ENCODE measurements at places on chromosomes 13 and 19.

GRCh38 chr13:86830046-86830445 is 841.1 kb upstream of the SLITRK5 start:
- no peak for DNase-seq

- no peak for DNase-seq
Measured at GRCh38 chr13:21405309-21405708, 53.8 kb downstream of the ZDHHC20 start.

DNA sequence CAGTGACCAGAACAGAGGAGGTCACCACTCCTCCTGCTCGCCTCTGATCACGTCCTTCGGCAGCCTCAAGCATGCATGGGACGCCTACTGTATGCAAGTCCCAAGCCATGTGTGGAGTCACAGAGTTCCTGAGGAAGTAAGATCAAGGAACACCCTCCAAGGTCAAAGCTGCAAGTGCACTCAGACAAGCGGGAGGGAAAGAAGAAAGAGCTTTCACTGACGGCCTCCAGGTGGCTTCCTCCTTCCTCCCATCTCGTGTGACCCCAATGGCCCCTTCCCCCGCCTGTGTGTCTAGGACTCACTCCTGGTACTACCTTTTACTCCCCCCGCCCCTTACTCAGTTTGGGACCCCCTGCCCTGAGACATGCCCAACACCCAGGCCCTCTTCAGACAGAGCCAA is 6.1 kb downstream of the HAUS8 start:
- DNase-seq, result no peak

DNA sequence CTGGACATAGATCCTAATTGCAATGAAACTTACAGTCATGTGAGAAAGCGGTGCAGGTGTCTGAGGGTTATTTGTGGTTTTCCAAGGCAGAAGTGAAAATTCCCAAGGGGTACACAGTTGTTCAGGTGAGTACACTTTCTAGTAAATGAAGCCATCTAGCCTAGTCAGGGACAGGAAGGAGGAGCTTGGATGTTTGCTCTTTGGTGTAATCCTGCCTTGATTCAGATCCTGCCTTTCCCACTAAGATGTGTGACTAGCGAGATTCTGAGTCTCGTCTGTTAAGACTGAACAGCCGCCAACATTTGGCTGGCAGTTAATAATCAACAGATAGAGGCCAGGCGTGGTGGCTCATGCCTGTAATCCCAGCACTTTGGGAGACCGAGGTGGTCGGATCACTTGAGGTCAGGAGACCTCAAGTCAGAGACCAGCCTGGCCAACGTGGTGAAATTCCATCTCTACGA is 2.5 kb downstream of the RPS9 start:
- no peak for DNase-seq

DNA sequence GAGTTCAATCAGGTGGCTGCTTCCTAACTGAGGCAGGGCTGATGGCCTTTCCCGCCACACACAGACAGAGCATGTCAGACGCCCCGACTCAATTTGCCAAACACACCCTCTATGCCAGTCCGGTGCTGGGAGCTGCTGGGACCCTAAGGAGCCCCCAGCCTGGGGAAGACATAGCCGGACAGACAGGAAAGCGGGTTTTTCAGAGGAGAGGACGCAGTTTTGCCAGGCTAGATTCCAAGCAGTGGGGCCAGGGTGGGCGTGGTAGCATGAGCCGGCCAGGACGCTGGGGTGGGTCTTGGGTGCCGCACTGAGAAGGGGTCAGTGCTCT is 19.8 kb downstream of the MAST3 start:
- no peak for DNase-seq

DNA sequence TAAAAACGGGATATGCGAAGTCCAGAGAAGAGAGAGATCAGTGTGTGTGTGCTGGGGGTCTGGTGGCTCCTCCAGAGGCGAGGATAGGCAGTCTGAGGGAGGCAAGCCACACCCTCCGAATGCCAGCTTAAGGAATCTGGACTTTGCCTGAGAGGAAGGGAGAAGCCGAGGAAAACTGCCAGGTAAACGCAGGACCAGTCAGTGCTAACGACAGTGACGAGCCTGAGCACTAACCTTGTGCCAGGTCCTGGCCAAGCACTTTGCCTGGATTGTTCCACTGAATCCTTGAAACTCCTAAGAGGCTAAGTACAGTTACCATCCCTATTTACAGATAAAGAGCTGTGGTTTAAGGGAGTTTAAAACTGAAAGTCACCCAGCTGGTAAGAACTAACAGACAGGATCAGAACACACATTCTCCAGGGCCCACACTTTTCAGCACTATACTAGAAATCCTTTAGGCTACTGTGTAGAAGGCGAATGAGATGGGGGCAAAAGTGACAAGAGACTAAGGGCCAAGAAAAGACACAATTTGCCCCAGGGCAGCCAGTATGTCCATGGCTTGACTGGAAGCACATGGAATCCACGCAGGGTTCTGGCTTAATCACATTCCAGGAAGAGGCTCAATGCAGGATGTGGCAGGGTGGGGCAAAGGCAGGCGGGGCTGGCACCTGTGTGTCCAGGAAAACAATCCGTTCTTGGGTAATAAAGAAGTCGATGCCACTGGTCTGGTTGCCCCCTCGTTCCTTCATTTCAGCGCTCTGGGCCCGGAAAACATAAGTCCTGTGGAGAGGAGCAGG is 15.1 kb downstream of the SMG9 start:
- DNase-seq, result no peak

GRCh38 chr13:105426441-105426840 is 1109.0 kb downstream of the EFNB2 start:
- no peak for DNase-seq

- DNase-seq, result peak; percentile 94
Measured at GRCh38 chr13:98484289-98485219, 92.4 kb downstream of the STK24 start.

DNA sequence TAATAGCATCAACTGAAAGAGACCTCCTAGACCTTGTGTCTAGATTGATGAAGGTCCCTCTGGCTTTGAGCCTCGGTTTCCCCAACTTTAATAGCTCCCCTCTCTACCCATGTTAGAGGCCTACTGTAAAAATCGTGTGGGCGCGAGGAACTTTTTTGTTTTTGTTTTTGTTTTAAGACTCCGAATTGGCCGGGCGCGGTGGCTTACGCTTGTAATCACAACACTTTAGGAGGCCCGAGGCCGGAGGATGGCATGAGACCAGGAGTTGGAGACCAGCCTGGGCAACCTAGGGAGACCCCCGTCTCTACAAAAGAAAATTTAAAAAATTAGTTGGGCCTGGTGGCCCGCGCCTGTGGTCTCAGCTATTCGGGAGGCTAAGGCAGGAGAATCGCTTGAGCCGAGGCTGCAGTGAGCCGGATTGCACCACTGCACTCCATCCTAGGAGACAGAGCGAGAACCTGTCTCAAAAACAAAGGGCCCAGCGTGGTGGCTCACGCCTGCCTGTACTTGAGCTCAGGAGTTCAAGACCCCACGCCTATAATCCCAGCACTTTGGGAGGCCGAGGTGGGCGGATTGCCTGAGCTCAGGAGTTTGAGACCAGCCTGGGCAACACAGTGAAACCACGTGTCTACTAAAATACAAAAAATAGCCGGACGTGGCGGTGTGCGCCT is 858 bp upstream of the PPP6R1 start:
- no peak for DNase-seq

DNA sequence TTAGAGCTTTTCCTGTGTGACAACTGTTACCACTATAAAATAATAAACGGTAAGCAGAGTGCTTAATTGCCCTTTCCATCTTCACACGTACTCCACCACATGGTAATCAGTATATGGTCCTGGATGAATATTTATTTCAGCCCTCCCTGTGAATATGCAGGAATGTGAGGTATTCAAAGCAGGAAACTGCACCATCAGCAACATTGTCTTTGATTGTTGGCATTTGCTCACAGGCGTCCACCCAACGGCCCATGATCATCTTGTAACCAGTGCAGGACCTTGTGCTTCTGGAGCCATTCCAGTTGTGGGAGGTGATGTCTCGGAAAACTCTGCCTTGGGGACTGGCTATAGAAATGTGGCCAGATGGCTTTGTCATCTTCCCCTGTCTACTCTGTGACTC is 132.6 kb downstream of the COG6 start:
- no peak for DNase-seq

DNA sequence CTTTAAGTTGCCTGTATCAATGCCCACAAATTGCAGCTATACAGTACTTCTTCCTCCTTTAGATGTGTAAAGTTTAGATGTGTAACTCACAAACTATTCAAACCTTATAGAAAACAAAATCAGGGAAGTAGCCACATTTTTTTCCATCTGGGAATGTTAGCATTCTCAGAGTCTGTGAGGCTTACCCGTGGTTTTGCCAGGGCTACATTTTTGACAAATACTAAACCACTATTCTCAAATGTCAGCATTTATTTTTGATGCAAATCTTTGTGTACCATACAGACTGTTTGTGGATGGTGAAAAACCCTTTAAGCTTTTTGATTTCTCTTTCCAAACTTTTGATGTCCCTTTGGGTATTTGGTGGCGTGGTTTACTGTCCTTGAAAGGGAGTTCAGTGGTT is 216.4 kb downstream of the POSTN start:
- DNase-seq, result peak; percentile 91

DNA sequence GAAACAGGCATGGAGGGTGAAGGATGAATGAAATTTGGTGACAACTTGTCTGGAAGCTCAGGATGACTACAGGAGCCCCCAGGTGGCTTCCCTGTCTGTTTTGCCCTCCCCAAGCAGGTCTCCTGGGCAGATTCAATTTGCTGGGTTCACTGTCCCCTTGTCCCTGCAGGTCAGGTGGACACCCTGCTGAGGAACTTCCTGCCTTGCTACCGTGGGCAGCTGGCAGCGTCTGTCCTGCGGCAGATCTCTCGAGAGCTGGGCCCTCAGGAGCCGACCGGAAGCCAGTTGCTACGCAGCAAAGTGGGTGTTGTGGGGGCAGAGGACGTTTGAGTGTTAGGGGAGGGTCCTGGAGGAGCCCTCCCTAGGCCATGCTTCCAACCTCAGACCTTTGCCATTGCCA is 19.1 kb downstream of the PGLS start:
- no peak for DNase-seq

DNA sequence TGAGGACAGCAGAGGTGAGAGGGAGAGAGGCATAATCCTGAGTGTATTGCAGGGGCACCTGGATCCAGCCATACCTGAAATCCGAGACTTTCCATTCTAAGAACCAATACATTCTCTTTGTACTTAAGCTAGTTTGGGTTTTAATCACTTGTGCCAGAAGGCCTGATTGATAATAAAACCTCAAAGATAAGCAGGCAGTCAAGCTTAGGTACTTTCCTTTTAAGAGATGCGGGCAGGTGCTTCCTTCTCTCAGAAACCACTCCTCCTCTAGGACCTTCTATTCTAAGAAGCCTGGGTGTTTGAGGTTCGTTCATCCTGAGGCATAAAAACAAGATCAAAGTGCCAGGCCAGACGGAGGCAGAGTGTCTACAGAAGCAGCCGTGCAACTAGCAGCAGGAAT is 22.2 kb downstream of the FAM187B start:
- DNase-seq, result no peak

GRCh38 chr19:48308631-48309586 is 16.4 kb upstream of the EMP3 start:
- peak; percentile 49 for DNase-seq

DNA sequence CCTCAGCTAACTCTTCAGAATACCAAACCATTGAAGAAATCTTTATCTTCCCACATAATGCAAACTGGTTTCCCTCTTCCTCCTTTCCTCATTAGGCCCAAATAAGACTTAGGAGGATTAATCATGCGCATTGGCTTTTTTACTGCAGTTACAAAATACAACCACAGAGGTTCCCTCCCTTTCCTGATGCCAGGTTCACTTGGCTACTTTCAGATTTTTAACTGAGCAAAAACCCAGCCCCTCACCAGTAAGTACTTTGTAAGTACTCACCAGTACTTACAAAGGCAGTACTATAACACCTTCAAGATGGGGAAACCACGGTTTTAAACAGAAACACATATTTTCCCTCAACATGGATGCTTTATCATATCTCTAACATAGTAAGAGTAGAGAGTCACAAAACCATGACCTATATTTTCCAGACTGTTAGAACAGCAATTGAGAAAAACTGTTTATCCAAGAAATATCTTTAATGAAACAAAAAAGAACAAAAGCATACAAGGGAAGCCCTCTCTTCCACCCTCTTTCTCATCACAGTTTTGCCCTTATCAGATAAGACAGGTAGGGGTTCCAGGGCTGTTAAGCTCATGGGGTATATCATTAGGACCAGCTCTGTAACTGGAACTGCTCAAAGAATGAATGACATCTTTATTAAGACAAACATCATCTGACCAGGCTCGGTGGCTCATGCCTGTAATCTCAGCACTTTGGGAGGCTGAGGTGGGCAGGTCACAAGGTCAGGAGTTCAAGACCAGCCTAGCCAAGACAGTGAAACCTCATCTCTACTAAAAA is 12.7 kb downstream of the FOXO1 start:
- DNase-seq, result no peak

GRCh38 chr13:77476456-77476855 is 59.0 kb upstream of the SCEL start:
- no peak for DNase-seq

- DNase-seq, result no peak
Measured at GRCh38 chr13:56752636-56753035, 388.1 kb upstream of the PRR20A start.

DNA sequence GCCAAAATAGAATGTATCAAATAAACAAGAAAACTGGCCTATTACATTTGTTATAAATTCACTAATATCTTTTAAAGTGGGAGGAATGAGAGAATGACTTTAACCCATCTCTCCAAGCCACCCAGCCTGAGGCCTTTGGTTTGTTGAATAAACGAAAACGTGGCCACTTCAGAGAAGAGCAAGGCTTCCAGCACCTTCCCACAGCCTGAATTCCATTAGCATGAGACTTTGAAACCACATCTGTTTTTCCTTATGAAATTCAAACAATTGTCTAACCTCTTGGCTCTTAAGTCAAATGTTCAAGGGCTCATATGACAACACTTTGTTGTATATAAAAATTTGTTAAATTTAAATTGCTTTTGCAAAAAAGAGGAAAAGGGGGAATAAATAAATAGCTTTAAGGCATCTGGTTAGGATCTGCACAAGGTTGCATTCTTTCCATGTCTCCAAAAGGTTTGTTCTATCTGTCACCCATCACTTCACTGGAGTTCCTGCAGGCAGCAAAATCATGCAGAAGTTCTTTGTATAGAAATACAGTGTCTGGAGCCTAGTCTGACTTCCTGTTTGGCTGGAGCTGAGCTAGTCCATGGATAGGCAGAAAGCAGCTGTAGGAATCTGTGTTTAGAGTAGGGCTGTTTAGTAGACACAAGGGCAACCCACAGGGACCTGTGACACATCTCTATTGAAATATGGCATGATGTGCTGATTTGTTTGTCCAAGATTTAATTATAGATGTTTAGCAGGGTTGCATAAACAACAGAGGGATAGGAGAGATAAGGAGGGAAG is 502.3 kb downstream of the KCTD12 start:
- DNase-seq, result peak; percentile 90

GRCh38 chr19:4567584-4568071 is 8.1 kb upstream of the SEMA6B start:
- DNase-seq, result peak; percentile 51

GRCh38 chr19:43416951-43417623 is 2.4 kb downstream of the TEX101 start:
- no peak for DNase-seq

- no peak for DNase-seq
Measured at GRCh38 chr13:40611004-40611403, 55.4 kb downstream of the FOXO1 start.

Data from fibroblast of skin of scalp (primary cell).